ENCODE measurements at places on chromosomes 6 and 20.
A peak's percentile ranks its signal among the peaks of the same experiment; 100 is the strongest.

DNA sequence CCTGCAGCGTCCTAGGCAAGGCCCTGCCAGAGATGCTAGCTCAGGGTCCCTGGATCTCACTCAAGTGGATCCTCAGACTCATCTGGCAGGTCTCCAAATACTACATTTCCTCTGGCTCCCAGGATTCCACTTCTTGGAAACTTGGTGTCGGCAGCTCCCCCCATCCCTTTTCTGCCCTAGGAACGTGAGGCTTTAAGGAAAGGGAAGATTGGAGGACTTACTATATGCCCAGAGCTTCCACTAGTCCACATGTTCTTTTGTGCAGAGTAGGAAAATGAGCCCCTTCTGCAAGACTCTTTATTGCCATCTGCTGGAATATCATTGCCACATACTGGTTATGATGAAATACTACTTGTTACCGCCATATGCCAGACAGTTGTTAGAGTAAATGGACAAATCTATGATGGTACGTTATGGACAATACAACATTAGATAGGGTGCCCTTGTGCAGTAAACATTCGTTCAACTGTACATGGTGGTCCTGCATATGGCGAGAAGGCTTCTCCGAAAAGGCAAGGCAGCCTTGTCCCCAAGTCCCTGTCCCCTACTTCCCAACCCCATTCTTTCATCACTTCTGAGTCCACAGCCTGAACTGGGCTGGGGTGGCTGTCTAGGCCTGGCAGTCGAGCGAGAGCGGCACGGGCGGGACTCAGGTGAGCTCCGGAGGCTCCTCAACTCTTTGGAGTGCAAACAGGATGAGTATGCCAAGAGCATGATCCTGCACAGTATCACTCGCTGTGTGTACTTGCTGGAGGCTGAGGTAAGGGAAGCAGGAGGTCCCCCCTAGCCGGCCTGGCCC lies 780 bp downstream of the ARMC12 start:
- DNase-seq, result peak; percentile 86

GRCh38 chr6:96907498-96907897 lies 9.8 kb upstream of the NDUFAF4 start:
- DNase-seq, result no peak

DNA sequence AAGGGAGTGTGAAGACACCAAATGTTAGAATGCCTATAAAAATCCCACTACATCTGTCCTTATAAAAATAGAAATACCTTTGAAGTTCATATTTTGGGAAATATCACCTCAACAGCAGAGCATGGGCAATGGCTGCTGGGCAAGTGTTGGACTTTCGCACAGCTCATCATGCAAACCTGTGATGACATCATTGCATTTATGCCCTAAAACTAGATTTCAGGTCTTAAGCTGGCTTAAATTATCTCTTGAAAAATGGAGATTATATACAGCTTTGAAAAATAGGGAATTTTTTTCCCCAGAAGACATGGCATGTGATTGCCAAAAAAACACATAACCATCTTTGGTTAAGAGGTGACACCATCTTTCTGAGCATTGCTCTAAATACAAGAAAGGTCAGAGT lies 197.8 kb downstream of the UST start:
- no peak for DNase-seq

GRCh38 chr6:105302617-105303128 lies 100.2 kb downstream of the PREP start:
- no peak for DNase-seq

DNA sequence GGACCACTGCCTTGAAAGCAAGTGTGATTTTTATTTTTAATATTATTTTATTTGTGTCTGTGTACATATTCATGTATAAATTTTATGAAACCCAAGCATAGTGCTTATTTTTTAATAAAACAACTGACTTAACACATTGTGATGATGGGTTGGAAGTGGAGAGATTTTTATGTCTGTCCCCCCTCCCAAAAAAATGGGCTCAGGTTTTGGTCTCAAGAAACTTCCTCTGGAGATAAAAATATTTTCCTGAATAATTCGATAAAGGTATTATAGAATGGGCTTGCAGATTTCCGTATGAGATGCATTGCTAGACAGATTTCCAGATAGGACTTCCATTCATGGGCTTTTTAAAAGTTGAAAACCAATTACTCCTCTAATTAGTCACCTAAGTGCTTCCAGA lies 2.7 kb downstream of the FOXQ1 start:
- DNase-seq, result no peak

DNA sequence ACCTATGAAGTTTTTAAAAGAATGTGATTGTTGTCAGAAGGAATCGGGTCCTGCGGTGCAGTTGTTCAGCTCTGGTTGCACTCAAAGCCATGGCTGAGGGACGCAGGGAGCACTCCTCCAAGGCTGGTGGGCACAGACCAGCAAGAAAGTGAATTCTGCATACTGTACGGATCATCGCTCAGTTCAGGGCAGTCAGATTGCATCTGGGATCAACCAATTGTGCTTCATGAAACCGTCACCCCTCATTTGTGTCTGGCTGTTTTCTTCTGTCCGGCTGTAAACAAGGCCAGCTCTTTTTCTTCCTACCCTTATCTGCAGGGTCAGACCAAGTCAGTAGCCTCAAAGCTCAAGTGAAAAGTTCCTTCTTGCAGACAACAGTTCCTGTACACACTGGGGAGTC lies 478.3 kb downstream of the TFAP2A start:
- no peak for DNase-seq

DNA sequence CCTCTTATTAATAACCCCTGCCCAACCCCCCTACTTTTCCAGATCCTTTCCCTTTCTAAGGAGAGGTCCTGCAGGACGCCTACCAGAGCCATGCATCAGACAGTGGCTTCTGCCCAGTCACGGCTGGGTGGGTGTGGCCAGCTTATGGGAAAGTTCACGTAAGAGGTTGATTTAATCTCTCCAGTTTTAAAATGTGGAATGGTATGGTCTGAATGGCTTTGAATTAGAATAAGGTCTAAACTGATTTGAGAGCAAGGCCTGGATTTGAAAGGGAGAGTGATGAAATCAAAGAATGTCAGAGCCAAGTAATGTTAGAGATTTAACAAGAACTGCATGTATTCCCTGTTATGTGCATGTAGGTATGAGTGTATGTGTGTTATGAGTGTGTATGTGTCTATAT lies 275.7 kb downstream of the PAX1 start:
- DNase-seq, result no peak

GRCh38 chr6:33259032-33259431 lies 12.6 kb downstream of the VPS52 start:
- no peak for DNase-seq

- no peak for DNase-seq
Observed at GRCh38 chr6:105868823-105869460, 217.2 kb upstream of the PRDM1 start.

GRCh38 chr6:107871976-107872375 lies 47.9 kb upstream of the SCML4 start:
- DNase-seq, result no peak

DNA sequence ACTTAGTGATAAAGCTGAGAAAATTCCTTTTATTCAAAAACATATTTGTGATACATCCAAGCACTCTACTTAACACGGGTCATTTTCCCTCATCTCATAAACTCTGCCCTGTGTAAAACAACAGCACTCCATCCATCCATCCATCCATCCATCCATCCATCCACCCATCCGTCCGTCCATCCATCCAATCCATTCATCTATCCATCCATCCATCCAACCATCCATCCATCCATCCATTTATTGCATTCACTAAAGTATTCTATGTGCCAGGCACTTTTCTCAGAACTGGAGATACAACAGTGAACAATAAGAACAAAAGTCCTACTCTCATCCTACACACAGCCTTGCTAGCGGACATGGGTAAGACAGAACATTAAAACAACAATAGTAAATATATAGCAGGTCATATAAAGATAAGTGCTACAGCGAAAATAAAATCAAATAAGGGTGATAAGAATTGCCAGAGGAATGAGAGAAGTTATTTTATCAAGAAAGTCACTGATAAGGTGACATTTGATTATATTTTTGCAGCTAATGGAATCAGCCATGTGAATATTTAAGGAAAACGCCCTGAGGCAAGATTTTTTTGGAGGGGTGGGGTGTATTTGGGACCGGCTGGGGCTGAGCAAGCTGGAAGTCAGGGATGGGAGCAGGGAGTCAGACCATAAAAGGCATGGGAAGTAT lies 78.2 kb downstream of the ADAT2 start:
- no peak for DNase-seq

GRCh38 chr6:170388113-170388512 lies 81.6 kb downstream of the FAM120B start:
- DNase-seq, result no peak

GRCh38 chr6:167087857-167088354 lies 35.0 kb upstream of the CCR6 start:
- no peak for DNase-seq

- DNase-seq, result no peak
Observed at GRCh38 chr6:107627969-107628368, 138.1 kb downstream of the SOBP start.

DNA sequence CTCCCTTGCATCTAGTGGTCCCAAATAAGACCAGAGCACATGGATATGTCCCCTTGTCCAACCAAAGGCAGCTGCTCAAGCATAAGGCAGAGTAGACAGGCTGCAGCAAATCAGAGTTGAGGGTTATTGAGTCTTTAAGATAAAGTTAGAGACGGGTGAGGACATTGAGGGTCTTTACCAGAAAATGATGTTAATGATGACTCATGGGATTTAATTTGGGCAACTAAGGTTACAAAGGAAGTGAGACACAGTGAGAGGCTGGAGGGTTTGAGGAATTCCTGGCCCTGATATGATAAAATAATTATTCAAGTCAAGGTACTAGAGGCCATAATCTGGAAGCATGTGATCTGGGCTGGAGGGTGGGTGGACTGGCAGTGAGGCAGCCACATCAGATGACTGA lies 133.6 kb downstream of the ALDH8A1 start:
- DNase-seq, result no peak

GRCh38 chr6:147806697-147807096 lies 298.2 kb downstream of the SAMD5 start:
- no peak for DNase-seq

- peak; percentile 5 for DNase-seq
Observed at GRCh38 chr6:117317261-117317660, 51.9 kb downstream of the VGLL2 start.

DNA sequence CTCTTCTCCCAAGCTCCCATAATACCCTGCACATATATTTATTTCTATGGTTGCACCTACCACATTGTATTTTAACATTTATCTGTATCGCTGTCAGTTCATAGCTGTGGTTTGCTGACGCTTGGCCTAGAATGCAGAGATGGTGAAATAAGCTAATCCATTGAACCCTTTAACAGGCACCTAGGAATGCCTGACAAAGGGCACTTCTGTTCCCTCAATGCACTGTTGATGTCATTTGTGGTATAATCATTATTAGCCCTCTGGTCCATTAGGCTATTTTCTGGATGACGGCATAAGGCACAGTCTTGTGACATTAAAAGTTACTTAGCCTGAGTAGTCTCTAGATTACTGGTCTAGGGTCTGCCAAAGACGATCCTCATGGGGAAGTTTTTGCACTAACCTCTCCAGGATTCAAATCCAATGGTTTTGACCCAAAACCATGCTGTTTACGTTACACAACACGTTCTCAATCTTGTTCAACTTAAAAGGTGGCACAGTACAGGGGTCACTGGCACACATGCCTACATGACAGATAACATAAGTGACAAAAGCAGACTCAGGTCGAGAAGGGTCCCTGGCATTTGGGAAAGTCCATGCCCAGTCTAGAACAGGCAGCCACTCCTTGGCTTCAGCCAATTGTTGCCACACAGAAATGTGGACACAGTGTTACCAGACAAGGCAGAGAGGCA lies 2.1 kb upstream of the YWHAB start:
- DNase-seq, result no peak

DNA sequence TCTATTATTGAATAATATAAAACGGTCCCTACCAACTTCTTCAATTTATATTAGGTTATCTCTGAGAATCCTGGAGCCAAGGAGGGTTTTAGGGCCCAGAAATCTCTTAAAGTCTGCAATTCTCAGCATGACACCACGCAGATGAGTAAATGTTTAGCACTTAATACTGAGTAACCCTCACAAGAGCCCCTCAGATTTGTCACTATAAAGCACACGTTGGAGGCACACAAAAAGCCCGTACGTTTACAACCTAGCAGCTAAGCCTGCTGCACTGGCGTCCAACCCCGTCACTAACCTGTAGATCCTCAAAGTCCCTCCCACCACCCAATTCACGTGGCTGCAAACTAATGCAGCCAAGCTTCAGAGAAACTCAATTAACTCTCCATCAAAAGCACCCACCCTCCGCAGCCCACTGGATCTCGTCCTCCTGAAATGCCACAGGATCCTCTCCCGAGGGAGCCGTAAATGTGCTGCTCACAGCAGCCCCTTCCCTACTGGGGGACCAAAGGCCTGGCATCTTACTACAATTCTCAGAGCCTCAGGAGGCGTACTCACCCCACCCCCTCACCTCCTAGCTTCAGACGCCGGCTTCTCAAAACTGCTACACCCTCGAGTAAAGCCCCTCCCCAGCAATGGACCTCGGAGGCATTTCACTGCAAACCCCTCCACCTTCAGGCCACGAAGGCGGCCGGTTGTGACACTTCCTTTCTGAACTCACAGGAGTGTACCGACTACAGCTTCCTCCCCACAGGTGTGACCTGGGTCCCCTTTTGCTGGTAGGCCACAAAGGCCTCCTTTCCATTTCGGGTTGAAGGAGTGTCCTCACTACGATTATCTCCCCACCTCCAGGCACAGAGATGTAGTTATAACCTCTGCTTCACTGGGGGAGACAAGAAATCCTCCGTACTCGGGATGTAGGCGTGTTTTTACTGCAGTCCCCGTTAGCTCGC lies 909 bp downstream of the CPNE1 start:
- DNase-seq, result peak; percentile 39

- no peak for DNase-seq
Observed at GRCh38 chr20:61844621-61845020, 221.1 kb downstream of the TAF4 start.

DNA sequence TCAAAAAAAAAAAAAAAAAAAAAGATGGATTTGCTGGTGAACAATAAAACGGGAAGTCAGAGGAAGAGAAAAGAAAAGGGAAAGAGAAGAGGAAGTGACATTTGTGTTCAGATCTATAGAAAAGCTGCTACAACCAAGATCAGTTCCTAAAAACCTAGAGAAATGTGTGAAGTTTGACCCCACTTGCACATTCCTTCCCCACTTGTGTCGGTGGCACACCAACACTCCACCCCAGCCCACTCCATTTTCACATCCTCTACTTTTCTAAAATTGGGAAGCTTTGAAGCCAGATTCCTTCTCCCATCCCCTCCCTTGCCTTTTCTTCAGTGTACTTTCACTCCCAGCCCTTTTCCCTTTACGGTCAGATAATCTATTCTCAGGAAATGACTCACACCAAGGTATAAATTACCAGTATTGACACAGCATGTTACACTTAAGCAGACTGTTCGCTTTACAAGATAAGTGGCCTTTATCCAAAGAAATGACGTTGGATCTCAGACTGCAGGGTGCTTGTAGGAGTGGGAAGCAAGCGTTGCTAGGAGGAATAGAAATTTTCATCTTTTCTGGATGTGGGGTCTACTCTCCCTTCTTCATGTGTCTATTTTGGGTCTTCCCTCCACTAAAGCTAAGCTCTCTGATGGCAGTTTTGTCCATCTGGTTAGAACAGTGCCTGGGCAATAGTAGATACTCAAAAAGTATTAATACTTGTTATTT lies 92.5 kb upstream of the ADGRF1 start:
- DNase-seq, result peak; percentile 71

- no peak for DNase-seq
Observed at GRCh38 chr6:52498538-52499017, 78.3 kb downstream of the TRAM2 start.

- DNase-seq, result no peak
Observed at GRCh38 chr6:52371656-52372191, 9.8 kb downstream of the PAQR8 start.

GRCh38 chr20:60727425-60727824 lies 524.6 kb upstream of the CDH4 start:
- DNase-seq, result no peak

- no peak for DNase-seq
Observed at GRCh38 chr6:3237761-3238662, 10.6 kb upstream of the TUBB2B start.
